IPS DF 19.7 (cell line): ENCODE measurements at places on chromosomes 3 and 15.

DNA sequence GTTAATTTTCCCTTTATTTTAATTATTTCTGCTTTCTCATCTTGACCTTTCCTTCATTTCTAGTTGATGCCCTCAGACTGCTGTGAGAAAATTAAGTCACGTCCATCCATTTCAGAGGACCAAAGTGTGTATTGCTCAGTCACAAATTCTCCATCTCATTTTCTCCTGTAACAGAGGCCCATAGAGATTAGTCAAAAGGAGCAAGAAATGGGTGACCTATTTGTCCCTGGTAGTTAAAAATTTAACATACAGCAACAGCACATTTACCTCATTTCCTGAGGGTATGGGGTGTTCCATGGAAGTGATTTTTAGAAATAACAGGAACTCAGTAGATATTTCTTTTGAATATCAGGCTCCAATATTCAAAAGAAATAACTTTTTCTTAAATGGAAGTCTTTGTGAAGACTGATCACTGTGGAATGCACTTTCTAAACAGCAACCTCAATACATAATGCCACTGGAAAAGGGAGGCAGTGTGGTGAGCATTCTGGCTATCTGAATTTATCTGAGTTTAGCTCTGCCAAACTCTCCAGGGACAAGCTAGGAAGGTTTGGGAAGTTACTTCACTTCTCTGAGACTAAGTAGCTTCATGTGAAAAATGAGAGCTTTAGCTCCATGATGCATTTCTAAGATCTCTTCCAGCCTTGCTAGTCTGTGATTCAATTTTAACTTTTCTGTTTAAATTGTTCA is 808.2 kb downstream of the SQOR start:
- DNase-seq = no peak

- DNase-seq = no peak
These were observed 40.8 kb upstream of the FILIP1L start for GRCh38 chr3:100155128-100155527.

DNA sequence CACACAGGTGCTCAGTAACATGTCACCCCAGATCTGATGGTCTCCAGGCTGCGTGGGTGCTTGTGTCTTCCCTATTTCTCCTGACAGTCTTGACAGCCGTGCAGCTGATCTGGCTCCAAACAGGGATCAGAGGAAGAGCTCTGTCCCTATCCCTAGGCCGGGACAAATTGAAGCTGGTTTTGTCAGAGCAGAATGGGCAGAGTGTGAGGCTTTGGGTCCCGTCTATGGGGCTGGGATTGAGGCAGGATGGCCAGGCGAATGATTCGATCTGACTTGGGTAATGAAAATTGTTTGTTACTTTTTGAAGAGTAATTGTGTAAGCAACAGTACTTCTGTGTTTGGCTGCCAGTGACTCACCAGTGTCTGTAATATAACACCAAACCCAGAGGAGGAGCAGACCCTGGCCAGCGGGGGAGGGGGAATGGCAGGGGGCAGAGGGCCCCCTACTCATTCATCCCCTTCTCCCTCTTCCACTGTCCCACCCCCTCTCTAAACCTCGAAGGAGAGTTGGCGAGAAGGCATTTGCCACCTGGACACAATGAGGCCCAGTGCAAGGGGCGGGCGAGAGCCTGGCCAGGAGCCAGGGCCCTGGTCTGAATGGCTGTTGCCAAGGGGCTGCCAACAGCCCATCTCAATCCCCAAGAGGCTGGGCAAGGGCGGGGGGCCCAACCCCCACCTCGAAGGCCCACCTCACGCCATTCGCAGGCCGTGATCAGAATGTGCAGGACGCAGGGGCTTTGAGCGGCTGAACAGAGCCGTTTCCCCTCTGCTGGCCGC is 4.9 kb upstream of the MAGEF1 start:
- DNase-seq = no peak

GRCh38 chr3:72547183-72547582 is 301.1 kb downstream of the SHQ1 start:
- no peak for DNase-seq

- no peak for DNase-seq
These were observed 34.7 kb downstream of the TM2D3 start for GRCh38 chr15:101617390-101617965.

- DNase-seq = no peak
These were observed 74.7 kb downstream of the ANKRD28 start for GRCh38 chr3:15722877-15723623.

- no peak for DNase-seq
These were observed 178.4 kb downstream of the ATP10A start for GRCh38 chr15:25684521-25685431.

- DNase-seq = no peak
These were observed 95.1 kb downstream of the IL1RAP start for GRCh38 chr3:190608850-190609589.

DNA sequence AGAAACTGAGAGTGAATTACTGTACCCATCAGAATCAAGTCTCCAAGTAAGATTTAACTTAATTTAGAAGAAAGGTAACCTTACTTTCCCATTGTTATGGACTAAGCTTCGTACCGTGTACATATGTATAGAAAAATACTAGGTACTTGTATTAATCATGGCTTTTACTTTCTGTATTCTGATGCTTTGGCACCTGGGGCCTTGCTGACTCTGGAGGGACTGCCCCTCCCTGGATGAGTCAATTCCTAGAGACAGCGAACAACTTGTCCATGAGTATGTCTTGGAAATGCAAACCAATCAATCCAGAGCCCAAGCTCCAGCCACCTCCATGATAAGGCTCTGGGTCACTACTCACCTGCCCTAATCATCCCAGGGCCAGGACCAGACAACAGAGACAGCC is 50.0 kb upstream of the DGKG start:
- DNase-seq = no peak

DNA sequence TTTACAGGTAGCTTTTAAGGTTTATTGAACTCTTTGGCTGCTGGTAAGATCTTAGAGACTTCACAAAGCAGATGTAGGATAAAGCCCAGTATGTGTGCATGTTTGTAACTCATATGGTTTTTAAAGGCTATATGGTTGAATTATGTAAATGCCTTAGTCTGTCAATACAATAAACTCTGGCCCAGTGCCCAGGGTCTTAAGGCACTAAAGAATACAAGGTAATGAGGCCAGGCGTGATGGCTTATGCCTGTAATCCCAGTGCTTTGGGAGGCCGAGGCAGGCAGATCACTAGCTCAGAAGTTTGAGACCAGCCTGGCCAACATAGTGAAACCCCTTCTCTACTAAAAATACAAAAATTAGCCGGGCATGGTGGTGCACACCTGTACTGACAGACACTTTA is 170.3 kb upstream of the CGNL1 start:
- no peak for DNase-seq

GRCh38 chr3:70393881-70394612 is 81.6 kb upstream of the MDFIC2 start:
- DNase-seq = no peak

GRCh38 chr3:190017521-190018288 is 103.0 kb downstream of the P3H2 start:
- DNase-seq = no peak

DNA sequence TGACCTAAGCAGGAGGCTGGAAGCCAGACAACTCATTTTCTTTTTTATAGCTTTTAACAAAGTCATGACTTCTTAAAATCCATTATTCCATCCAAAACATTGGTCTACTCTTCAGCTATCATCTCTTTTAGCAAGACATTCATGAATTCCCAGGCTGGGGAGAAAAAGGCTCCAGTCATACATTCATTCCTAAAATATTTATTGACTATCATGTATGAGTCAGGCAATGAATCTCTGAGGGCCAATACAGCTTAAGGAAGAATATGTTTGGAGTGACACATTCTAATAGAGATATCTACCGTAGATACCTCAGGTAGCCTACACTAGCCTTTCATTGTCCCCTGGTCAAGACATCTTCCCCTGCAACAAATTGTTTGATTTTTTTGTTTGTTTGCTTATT is 196.4 kb upstream of the NANOGP8 start:
- DNase-seq = no peak

- DNase-seq = no peak
These were observed 9.2 kb downstream of the EIF3J start for GRCh38 chr15:44545913-44546802.

DNA sequence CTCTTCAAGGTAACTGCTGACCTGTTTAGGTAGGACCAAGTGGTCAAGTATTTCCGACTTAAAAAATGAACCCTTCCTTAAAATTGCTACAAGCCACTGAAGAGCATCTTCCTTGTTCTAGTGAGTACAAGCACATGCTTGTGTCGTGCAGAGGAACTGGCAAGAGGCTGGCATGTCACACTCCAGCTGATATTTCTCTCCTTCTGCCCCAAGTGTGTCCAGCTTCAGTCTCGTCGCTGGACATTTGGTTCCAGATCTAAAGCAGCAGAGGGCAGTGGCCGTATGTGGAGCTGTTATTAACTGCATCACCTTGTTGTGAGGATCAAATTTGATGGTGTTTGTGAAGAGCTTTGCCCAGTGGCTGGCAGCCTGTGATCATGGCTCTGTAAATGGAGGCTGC is 10.0 kb downstream of the RBP2 start:
- DNase-seq = no peak

DNA sequence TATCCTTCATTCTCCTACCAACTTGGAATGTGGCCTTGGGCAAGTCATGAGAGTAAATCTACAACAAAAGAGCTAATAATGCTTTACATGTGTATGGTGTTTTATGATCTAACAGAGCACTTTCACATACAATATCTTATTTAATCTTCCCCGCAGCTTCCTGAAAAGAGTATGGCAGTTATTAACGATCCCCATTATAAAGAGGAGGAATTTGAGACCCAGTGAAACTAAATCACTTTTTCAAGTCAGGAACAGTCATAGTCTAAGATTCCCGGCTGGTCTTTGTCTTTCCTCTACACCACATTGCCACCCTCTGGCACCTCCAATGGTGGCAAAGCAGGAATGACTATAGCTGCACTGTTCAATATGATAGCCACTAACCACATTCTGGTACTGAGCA is 69.7 kb upstream of the CMSS1 start:
- DNase-seq = peak; percentile 15

GRCh38 chr15:45064386-45064785 is 41.4 kb downstream of the SORD start:
- DNase-seq = no peak

GRCh38 chr3:104933972-104934371 is 432.7 kb upstream of the ALCAM start:
- no peak for DNase-seq

DNA sequence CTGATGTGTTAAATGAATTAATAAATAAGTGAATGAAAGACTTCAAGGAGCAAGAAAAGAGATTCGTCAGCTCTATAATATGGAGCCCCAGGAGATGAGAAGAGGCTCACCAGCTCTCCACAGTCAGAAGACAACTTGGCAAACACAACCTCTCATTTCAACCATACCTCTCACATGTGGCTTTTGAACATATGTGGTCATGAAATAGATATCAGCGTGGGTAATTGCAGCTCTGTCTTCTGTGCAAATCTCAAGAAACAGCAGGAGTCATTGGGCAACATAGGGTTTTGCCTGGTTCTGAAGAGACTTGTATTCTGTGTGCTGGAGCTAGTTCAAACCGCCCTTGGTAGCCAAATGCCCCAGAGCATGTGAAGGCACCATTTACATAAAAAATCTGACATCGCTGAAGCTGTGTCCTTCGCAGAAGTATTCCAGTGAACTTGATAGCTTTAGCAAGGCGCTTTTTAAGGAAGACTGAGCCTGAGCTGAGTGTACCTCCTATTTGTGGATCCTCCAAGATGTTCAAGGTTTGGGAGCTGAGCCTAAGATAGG is 8.4 kb downstream of the CX3CR1 start:
- no peak for DNase-seq

DNA sequence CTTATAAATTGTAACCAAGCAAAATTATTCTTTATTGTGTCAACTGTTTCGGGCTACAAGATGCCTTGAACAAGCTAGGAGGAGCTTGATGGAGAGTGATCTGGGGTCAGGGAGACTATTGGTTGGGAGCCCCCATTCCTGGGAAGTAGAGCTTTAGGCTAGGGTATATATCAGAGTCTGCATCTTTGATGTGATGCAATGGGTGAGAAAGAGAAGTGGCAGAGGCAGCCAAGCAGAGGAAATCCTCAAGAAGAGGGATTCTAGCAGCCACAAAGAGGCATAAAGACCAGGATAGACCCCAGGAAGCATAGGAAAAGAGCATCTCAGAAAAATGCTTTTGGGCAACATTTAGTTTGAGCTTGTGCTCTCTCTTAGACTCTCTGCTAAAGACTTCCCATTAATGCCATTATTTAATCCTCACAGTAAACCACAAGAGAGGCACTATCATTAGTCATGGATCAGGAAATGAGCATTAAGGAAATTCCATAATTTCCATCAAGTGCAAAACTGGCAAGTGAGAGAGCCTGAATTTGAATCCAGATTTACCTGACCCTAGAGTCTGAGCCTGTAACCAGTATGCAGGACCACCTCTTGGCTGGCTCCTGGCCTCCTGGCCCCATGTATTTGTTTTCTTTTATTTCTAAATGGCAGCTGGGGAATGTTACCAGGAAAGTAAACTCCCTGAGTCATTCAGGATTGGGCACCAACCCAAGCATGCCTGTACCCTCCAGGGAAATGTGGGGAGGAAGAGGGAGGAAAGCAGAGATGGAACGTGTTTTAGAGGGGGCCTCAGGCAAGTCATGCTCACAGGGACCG is 118.7 kb downstream of the RPL22L1 start:
- DNase-seq = no peak

DNA sequence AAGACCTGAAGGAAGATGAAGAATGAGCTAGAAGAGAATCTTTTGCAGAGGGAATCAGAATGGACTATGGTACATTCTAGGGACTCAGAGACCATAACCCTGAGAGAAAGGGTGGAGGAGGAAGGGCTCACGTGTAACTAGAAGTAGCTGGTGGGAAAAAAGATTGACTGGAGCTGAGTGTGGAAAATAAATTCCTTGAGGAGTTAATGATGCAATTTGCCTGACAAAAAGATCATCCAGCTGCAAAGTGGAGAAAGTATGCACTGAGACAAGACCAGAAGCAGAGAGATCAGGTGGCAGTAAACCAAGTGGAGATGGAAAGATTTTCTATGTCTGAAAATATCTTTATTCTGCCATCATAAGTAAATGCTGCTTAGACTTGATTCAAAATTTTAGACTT is 52.9 kb upstream of the TBL1XR1 start:
- no peak for DNase-seq

DNA sequence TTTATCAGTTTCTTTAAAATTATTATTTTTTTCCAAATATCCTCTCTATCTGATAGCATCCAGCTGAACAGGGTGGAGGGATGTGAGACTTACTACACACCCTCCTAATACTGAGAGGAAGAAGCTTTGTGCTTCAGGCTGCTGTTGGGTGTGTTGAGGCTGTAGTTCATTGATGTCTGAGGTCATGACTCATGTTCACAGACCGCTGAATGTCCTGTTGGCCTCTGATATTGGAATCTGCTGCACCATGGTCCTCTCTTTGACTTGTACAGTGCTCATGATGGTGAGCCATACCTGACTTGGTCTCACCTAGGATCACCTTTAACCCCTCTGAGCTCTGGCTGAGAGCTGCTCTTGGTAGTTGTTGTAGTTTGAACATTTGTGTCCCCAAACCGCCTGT is 302.9 kb downstream of the SATB1 start:
- DNase-seq = no peak

GRCh38 chr15:26242565-26243071 is 379.5 kb upstream of the ATP10A start:
- DNase-seq = peak; percentile 88
